CD4-positive, alpha-beta T cell treated with Interleukin-17A for 4 hours (primary cell): ENCODE measurements at places on chromosomes 1 and 21.

DNA sequence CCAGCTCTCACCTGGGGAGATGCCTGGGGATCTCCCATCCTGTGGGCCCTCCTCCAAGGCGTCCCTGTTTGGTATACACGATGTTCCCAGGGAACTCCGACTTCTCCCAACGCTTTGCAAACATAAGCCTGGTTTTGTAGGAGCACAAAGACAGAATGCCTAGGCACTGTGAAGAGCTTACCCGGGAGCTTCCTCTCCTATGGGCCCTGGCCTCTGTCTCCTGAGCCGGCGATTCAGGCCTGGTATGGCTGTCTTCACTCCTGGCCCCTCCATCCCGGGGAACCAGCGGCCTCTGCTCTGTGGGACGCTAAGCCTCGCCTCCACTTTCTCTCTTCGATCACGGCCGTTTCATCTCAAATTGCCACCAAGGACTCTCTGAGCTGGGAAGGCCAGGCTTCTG lies 59.6 kb upstream of the ACTRT2 start:
- DNase-seq: no peak

DNA sequence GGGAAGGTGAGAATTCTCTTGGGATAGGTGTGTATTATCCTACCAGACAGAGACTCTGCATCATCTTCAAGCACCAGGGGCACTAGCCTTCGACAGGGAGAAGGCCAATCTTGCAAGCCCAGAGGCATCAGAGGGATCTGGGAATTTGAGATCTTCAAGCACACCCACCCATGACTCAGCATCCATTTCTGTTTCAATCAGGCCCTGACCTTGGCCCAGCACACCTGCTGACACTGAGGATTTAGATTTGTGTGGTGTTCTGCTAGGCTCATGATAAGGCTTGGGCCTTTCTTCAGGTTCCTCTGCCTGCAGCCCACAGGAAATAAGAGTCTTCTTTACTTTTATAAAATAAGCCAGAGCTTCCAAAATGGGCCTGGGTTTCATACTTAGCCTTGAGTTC lies 6.6 kb upstream of the PCP4 start:
- no peak for DNase-seq

GRCh38 chr1:176602388-176603004 lies 139.5 kb downstream of the PAPPA2 start:
- DNase-seq: no peak

GRCh38 chr1:15260418-15261154 lies 13.6 kb downstream of the FHAD1 start:
- DNase-seq: no peak
